ENCODE measurements at places on chromosomes 1 and 21.

GRCh38 chr1:8632102-8632501, 185.3 kb downstream of the RERE start:
- no peak for DNase-seq

GRCh38 chr1:13832536-13832935, 132.5 kb downstream of the PRDM2 start:
- peak; percentile 79 for DNase-seq

DNA sequence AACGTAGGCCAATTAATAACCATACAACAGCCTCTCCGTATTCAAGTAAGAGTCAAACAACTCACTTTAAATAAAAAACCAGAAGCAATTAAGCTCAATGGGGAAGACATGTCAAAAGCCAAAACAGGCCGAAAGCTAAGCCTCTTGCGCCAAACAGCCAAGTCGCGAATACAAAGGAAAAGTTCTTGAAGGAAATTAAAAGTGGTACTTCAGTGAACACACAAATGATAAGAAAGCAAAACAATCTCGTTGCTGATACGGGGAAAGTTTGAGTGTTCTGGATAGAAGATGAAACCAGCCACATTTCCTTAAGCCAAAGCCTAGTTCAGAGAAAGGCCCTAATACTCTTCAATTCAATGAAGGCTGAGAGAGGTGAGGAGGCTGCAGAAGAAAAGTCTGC, 53.4 kb downstream of the SIPA1L2 start:
- DNase-seq = no peak

GRCh38 chr1:169060043-169060722, 46.3 kb upstream of the ATP1B1 start:
- DNase-seq = no peak

DNA sequence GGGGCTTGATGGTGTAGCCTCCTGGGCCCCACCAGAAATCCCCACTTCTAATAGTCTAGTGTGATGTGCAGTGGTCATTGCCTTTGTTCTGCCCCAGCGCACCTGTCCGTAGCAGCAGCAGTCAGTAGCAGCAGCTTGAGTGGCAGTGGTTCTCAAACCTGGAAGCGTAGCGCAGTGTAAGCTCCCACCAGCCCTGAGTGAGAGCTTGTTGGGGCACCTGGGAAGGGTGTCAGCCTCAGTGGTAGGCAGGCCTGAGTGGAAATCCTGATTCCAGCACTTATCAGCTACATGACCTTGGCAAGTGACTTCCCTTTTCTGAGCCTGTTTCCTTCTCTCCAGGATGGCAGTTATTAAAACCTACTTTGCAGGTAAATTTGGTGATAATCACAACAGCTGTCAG, 41.6 kb upstream of the EPHA8 start:
- DNase-seq = no peak

- no peak for DNase-seq
These were observed 9.4 kb upstream of the TARBP1 start for GRCh38 chr1:234488054-234489006.

- DNase-seq = no peak
These were observed 329.5 kb downstream of the SIPA1L2 start for GRCh38 chr1:232300466-232300865.

DNA sequence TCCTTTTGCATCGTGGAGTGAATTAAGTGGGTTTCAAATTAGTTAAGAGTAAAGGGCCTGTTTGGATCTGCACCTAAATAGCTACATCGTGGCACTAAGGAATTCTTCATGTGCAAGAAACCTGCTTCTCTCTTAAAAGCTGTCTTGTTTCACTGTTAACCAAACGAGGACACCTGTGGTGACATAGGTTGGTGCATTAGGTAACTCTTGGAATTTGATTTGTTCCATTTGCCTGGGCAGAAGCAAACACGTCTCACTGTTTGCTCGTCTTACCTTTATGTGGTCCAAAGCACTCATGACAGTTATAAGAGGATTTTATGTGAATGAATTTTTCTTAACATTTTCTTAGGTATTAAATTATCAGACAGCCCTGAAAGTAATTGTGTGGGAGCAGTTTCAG, 60.9 kb downstream of the PRDM2 start:
- no peak for DNase-seq

- DNase-seq = no peak
These were observed 9.7 kb downstream of the TLR5 start for GRCh38 chr1:223133306-223133823.

DNA sequence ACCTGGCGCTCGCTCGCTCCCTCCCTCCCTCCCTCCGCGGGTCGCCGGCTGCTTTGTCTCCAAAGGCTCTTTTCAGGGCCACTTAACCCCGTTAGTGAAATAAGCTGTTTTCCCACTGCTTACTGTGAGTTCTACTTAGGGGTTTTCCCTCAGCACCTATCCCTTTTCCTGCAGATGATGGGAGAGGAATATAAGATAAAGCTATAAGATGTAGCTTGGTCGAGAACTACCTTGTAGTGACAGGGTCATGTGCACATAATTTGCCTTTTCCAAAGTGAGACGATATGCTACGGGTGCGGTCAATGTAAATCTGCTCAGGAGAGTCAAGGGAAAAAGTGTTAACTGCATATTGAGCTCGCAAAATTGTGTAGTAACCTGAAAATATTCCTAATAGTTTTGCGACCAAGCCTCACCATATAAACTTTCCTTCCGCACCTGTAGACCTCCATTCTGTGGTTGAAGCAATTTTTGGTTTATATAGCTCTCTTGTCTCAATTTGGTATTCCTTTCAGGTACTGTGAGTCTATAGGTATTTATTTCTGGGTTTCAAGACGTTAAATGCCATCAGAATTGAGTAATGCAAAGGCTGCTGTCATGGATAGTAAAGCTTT, 55.8 kb upstream of the BOLA1 start:
- DNase-seq = no peak
